ENCODE measurements at places on chromosomes 2 and 18. TPM values are rescaled to one million over a fixed set of nuclear protein-coding genes. Genes with fewer than 3 reads are reported as not detected.
A peak's percentile ranks its signal among the peaks of the same experiment; 100 is the strongest.

DNA sequence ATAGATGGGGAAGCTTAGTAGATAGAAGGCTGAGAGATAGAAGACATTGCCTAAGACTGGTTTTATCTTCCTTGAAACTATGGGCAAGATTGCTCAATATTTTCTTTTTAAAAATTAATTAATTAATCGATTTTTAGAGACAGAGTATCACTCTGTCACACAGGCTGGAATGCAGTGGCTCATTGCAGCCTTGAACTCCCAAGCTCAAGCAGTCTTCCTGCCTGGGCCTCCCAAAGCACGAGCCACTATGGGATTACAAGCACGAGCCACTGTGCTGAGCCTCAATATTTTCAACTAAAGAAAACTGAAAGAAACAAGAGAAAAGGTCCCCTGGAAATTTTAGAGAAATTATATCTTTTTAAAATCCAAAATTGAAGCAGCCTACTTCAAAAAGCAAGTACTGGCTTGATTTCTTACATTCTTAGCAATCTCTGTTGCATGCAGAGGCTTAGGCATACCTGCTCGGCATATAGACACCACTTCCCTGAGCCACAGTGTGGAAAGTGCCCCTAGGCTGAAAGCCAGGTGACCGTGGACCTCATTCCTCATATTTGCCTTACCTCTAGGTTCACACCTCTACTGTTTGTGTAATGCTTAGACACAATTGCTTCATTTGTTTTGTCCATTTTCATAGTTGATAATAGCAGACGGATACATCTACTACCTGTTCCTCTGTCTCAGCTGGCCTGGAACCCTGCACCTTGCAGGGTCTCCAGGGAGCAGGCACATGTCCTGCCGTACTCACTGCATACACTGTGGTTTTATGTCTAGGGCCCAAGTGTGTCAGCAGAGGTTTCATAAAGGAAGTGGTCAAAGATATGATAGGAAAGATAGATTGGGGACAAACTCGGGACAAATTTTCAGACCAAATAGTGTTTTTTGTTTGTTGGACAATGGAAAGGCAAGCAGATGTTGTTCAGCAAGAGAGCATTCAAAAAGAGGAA is 166.5 kb upstream of the ALPP start:
- no peaks in the 10 kb centered on the region for H3K27me3 ChIP-seq
- no peak for DNase-seq
- H3K27ac ChIP-seq, result no peak overlapping the region
- H3K4me3 ChIP-seq, result no peak overlapping the region
- H3K4me1 ChIP-seq, result peaks cover 7% of the 10 kb centered on the region

GRCh38 chr2:241576293-241576654 is 17.7 kb downstream of the BOK start:
- peaks cover 12% of the 10 kb centered on the region for H3K4me1 ChIP-seq
- DNase-seq, result no peak

DNA sequence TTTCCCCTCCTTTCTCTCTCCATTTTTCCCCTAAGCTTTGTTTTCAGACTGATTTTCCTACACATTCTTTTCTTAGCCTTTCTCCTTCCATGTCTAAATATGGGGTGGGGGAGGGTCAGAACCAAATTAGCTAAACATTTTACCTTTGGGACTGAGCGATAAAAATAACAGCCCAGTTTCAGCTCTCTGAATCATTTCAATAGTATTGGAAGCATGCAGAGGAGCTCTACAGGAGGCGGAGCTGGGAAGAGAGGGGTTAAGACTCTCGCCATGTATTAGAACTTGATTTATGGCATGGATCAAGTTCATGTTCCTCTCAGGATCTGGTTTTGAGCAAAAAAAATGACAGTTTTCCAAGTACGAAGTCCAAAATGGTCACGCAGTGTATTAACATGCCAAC is 109.1 kb downstream of the CPO start:
- no peaks in the 10 kb centered on the region for H3K36me3 ChIP-seq
- H3K4me3 ChIP-seq, result no peak overlapping the region
- H3K27me3 ChIP-seq, result peaks cover 8% of the 10 kb centered on the region
- no peak overlapping the region for H3K27ac ChIP-seq

- H3K4me3 ChIP-seq, result peak overlapping the region; percentile 71
- peak overlapping the region; percentile 65 for H3K27ac ChIP-seq
- peaks cover 18% of the 10 kb centered on the region for H3K27me3 ChIP-seq
- H3K4me1 ChIP-seq, result peaks cover 73% of the 10 kb centered on the region
These were observed 228.4 kb upstream of the COPS8 start for GRCh38 chr2:236857246-236857645.

GRCh38 chr2:11842336-11842735 is 95.9 kb downstream of the LPIN1 start:
- H3K4me1 ChIP-seq, result peaks cover 8% of the 10 kb centered on the region
- H3K27me3 ChIP-seq, result peaks cover 4% of the 10 kb centered on the region
- no peak overlapping the region for H3K27ac ChIP-seq
- no peak overlapping the region for H3K4me3 ChIP-seq

GRCh38 chr2:69118609-69119008 is 105.6 kb downstream of the ANTXR1 start:
- H3K4me3 ChIP-seq, result no peak overlapping the region
- H3K36me3 ChIP-seq, result peaks cover 10% of the 10 kb centered on the region
- no peak for DNase-seq
- peaks cover 14% of the 10 kb centered on the region for H3K4me1 ChIP-seq
- H3K27me3 ChIP-seq, result no peaks in the 10 kb centered on the region

- H3K27me3 ChIP-seq, result peaks cover 16% of the 10 kb centered on the region
- no peak overlapping the region for H3K27ac ChIP-seq
- no peaks in the 10 kb centered on the region for H3K4me1 ChIP-seq
These were observed 20.7 kb upstream of the DNAH6 start for GRCh38 chr2:84495539-84496146.

DNA sequence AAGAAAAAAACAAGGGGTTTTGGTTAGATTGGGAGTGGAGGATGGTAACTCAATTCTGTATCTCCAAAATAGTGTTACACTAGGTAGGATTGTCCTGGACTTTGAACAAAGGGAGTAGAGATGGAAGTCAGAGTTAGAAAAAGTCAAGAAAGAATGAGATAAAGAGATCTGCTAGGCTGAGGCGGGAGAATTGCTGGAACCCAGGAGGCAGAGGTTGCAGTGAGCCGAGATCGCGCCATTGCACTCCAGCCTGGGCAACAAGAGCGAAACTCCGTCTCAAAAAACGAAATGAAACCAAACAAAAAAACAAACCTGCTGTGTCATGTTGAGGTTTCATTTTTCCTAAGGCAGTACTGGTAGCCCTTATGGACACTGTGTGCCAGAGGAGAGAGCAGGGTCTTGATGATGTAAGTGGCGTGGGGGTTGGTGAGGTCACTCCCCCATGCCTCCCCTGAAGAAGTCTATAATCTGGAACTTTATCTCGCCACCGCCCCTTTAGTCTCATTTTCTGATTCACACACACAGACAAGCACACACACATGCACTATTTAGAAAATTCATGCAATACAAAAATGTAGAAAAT is 10.5 kb downstream of the DRC1 start:
- no peaks in the 10 kb centered on the region for H3K4me1 ChIP-seq
- no peaks in the 10 kb centered on the region for H3K36me3 ChIP-seq
- no peak overlapping the region for H3K27ac ChIP-seq

Gene MGAT5
- total RNA-seq, result 37.2 TPM

DNA sequence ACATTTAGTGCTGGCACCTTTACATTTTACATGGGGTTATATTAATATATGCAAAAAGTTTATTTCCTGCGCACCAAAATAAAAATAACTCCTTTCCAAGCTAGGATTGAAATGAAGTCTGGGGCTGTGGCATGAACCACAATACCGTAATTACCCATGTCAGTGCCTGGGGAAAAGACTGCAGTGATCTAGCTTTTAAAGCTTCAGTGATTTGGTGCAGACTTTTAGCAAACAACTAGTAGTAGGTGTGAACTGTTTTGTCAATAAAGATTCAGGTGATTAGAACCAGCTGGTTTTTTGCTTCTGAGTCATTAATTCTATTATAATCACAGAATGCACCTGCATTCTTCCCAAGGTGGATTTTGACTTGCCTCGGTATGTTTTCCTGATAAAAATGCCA is 21.2 kb downstream of the EFEMP1 start:
- H3K4me1 ChIP-seq, result peaks cover 22% of the 10 kb centered on the region
- H3K27me3 ChIP-seq, result no peaks in the 10 kb centered on the region
- peak overlapping the region; percentile 97 for H3K27ac ChIP-seq
- peaks cover 24% of the 10 kb centered on the region for H3K36me3 ChIP-seq

DNA sequence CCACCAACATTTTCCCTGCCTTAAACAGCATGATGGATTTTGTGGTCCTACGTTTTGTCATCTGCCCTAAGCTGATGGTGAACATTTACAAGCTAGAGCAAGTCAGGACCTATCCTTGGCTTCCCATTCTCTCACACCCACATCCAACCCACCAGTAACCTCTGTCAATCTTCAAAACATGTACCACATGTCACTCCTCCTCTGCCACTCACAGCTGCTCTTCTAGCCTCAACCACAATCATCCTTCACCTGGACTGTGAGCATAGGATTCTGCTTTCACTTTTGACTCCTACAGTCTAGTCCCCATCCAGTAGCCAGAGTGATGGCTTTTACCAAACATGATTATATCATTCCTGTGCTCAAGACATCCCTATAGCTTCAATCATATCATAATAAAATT is 279.8 kb upstream of the DLGAP1 start:
- H3K4me1 ChIP-seq, result no peaks in the 10 kb centered on the region
- no peak overlapping the region for H3K4me3 ChIP-seq
- no peak for DNase-seq
- peaks cover 2% of the 10 kb centered on the region for H3K27me3 ChIP-seq

Gene RAD51AP2
- total RNA-seq, result 0.12 TPM

- no peaks in the 10 kb centered on the region for H3K36me3 ChIP-seq
- H3K4me3 ChIP-seq, result no peak overlapping the region
- H3K27me3 ChIP-seq, result peaks cover 10% of the 10 kb centered on the region
- H3K4me1 ChIP-seq, result peaks cover 19% of the 10 kb centered on the region
- no peak overlapping the region for H3K27ac ChIP-seq
These were observed 254.0 kb downstream of the CYP26B1 start for GRCh38 chr2:71893646-71894045.

Gene BOLL
- not detected for total RNA-seq

Gene TEX51
- not detected for total RNA-seq

GRCh38 chr2:209525331-209525730 is 101.5 kb downstream of the MAP2 start:
- peaks cover 10% of the 10 kb centered on the region for H3K4me1 ChIP-seq
- DNase-seq, result no peak
- H3K36me3 ChIP-seq, result no peaks in the 10 kb centered on the region
- peaks cover 5% of the 10 kb centered on the region for H3K27me3 ChIP-seq
- no peak overlapping the region for H3K27ac ChIP-seq

DNA sequence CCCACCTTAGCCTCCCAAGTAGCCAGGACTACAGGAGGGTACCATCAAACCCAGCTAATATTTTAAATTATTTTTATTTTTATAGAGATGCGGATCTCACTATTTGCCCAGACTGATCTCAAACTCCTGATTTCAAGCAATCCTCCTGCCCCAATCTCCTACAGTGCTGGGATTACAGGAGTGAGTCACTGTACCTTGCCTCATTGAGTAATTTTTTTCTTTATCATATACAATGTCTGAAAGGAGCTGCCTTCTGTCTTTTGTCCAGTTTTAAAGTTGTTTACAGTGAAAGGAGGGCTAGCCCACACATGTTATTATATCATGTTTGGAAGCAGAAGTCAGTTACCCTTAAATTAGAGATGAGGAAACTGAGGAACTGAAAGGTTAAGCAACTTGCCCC is 32.5 kb downstream of the PRKRA start:
- H3K27ac ChIP-seq, result no peak overlapping the region
- DNase-seq, result no peak
- H3K36me3 ChIP-seq, result peaks cover 9% of the 10 kb centered on the region
- no peak overlapping the region for H3K4me3 ChIP-seq

Gene PSD4
- total RNA-seq, result 38.8 TPM

- peaks cover 4% of the 10 kb centered on the region for H3K4me1 ChIP-seq
- H3K27ac ChIP-seq, result no peak overlapping the region
- peak; percentile 70 for DNase-seq
- H3K27me3 ChIP-seq, result peaks cover 98% of the 10 kb centered on the region
- peak overlapping the region; percentile 86 for H3K4me3 ChIP-seq
These were observed 1.0 kb upstream of the HOXD12 start for GRCh38 chr2:176098366-176099158.

GRCh38 chr2:217360781-217361482 is 501.1 kb upstream of the TNP1 start:
- DNase-seq, result no peak
- peaks cover 6% of the 10 kb centered on the region for H3K36me3 ChIP-seq
- H3K27me3 ChIP-seq, result peaks cover 63% of the 10 kb centered on the region
- H3K4me3 ChIP-seq, result peak overlapping the region; percentile 10

DNA sequence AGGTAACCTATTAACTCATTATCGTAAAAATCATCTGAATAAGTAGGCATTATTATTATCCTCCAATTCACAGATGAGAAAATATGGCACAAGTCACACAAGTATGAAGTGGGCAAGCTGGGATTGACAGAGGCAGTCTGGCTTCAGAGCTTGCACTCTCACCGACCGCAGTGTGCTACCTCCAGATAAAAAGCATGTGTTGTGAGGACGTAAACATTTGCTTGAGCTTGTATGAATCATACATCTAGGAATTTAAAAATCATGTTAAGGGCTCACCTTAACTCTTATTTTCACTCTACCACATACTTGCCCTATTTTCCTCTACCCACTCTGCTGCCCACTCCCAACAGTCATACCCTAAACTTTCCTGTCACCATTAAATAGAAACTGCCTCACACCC is 65.3 kb upstream of the AMMECR1L start:
- H3K4me1 ChIP-seq, result no peaks in the 10 kb centered on the region
- no peak for DNase-seq
- no peak overlapping the region for H3K27ac ChIP-seq
- no peak overlapping the region for H3K4me3 ChIP-seq
- H3K27me3 ChIP-seq, result no peaks in the 10 kb centered on the region

DNA sequence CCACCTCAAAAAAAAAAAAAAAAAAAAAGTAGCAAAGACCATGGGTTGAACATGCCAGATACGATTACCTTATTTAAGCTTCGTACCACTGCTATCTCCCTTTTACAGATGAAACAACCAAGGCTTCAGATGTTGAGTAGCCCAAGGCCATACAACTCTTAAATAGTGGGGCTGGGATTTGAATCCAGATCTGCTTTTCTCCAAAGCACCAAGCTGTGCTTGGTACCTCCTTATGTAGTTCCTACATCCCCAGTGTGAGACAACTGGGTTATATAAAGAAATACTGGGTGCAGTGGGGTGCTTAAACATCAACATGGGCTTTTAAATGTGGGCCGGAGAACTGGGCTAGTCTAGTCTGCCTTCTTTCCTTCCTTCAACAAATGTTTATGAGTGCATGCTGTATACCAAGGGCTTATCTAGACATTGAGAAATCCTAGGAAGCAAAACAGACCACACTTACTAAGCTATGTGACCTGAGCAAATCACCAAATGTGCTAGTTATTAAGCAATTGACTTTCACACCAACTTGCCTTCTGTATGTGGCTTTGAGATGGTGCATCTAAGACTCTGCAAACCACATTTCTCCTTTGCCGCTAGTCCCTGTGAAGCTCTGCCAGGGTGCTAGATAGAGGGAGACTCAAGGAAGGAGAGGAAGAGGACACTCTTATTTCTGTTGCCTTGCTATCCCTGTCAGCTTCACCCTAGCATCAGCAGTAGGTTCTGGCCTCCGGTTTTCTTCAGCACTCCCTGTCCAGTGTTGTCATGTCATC is 206.8 kb upstream of the FBXO11 start:
- H3K27me3 ChIP-seq, result no peaks in the 10 kb centered on the region
- H3K36me3 ChIP-seq, result no peaks in the 10 kb centered on the region
- DNase-seq, result no peak

Gene AGFG1
- 63.2 TPM for total RNA-seq

Gene ST8SIA5
- total RNA-seq, result 1.9 TPM

- DNase-seq, result no peak
- H3K36me3 ChIP-seq, result no peaks in the 10 kb centered on the region
- no peaks in the 10 kb centered on the region for H3K27me3 ChIP-seq
- H3K27ac ChIP-seq, result no peak overlapping the region
These were observed 1552.3 kb upstream of the SLC39A10 start for GRCh38 chr2:194104687-194105086.
